ENCODE measurements at places on chromosomes 1 and 21.

- DNase-seq: peak; percentile 41
These were observed 67.9 kb upstream of the EFHD2 start for GRCh38 chr1:15341634-15342407.

- DNase-seq: no peak
These were observed 56.4 kb downstream of the ETS2 start for GRCh38 chr21:38861989-38862683.

- no peak for DNase-seq
These were observed 172.8 kb upstream of the IRF2BP2 start for GRCh38 chr1:234782791-234783190.

- no peak for DNase-seq
These were observed 53.9 kb downstream of the PHC2 start for GRCh38 chr1:33377013-33377412.

GRCh38 chr1:25619101-25619890, 2.7 kb downstream of the MAN1C1 start:
- DNase-seq: no peak

GRCh38 chr21:26952374-26953066, 14.4 kb downstream of the ADAMTS5 start:
- no peak for DNase-seq

GRCh38 chr1:110515041-110515440, 3.9 kb downstream of the KCNA10 start:
- DNase-seq: no peak

DNA sequence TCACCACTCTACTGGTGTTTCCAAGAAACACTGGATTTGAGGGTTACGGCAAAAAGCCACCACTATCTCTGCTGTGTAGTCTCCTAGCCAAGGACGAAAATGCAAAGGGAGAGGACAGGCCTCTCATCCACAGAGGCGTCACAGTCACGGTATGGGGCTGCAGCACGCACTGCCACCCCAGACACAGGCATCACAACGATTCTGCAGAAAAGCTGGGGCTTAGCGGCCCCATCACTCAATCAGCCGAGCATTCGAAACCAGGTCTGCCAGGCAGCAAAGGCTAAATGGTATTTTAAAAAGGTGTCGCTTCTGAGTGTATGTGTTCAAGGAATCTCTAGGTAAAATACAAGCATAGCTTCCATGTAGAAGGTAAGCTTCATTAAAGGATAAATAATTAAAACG, 1.4 kb downstream of the RIPK4 start:
- no peak for DNase-seq

Measured in T-helper 2 cell treated with Interferon-gamma antibody and Interleukin-4, amounts not matched to agents 5 μg/mL and 100 μg/mL, for 36 hours (primary cell).